ENCODE measurements at places on chromosomes 1 and 21. TPM values are rescaled to one million over a fixed set of nuclear protein-coding genes. Genes with fewer than 3 reads are reported as not detected.

The MXRA8 gene
- 281 TPM for total RNA-seq

The NOS1AP gene
- 0.39 TPM for total RNA-seq

The ACKR1 gene
- 0.64 TPM for total RNA-seq

The EXO1 gene
- total RNA-seq, result 5.6 TPM

The OR2T8 gene
- not detected for total RNA-seq

The ZNF683 gene
- not detected for total RNA-seq

The FOXO6 gene
- total RNA-seq, result not detected

The SUMO3 gene
- 80.0 TPM for total RNA-seq
